Activated CD8-positive, alpha-beta memory T cell treated with anti-CD3 and anti-CD28 coated beads for 1 hour (primary cell): ENCODE measurements at places on chromosomes 4 and X.

DNA sequence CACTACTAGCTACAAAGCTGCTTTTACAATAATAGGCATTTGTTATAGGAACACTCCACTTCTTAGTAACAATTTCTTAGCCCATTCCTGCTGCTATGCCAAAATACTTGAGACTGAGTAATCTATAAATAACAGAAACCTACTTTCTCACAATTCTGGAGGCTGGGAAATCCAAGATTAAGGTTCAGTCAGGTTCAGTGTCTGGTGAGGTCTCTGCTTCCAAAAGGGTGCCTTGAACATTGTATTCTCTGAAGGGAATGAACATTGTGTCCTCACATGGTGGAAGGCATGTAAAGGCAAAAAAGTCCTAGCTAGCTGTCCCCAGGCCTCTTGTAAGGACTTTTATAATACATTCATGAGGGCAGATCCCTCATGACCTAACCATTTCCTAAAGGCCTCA lies 7.0 kb downstream of the SLC9B1 start:
- DNase-seq = no peak

DNA sequence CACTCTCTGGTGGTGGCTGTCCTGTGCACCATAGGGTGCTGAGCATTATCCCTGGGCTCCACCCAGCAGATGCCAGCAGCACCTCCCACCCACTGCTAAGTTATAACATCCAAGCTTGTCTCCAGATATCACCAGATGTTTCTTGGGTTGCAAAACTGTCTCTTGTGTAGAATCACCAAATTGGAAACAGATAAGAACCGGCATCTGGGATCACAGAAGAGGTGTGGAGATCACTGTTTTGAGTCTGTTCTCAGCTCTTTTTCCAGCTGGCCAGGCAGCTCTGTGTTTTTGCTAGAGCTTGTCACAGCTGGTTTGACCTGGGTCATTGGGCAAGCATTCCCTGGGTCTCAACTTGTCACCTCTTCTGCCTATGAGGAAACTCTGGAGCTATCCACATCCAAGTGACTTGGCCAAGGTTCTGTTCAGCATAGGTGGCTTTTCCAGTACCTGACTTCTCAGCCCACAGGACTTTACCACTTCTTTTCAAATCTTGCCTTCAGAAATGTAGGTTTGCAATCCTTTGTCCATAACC lies 15.3 kb upstream of the PUDP start:
- no peak for DNase-seq

- no peak for DNase-seq
Observed at GRCh38 chr4:39754309-39754708, 56.4 kb downstream of the UBE2K start.

GRCh38 chr4:148447681-148448080 lies 5.5 kb upstream of the NR3C2 start:
- DNase-seq = peak; percentile 4

GRCh38 chrX:21745756-21746155 lies 12.2 kb downstream of the SMPX start:
- no peak for DNase-seq

DNA sequence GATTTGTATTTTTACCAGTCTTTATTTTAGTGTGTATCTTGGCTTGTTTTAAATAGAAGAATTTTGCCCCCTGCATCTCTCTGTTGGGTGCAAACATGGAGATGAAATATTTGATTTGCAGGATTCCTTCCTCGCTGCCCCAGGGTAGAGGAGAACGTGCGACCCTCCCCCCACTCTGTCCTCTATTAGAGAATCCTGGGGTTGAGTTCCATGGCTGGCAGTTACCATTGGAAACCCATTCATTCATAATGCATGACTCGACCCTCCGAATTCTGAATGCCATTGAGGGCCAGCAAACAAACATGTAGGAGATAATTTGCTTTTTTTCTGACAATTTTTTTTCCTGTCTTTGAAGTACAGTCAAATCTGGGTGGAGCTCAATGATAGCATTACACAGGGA lies 53.7 kb downstream of the TRIM2 start:
- DNase-seq = no peak
